Effector memory CD8-positive, alpha-beta T cell (primary cell): ENCODE measurements at places on chromosomes 2 and 18.

- no peak for DNase-seq
Observed at GRCh38 chr2:117980783-117981676, 32.8 kb downstream of the CCDC93 start.

GRCh38 chr2:64092502-64092901, 51.7 kb downstream of the PELI1 start:
- no peak for DNase-seq

- DNase-seq, result no peak
Observed at GRCh38 chr2:81266106-81266505, 961.6 kb upstream of the LRRTM1 start.

DNA sequence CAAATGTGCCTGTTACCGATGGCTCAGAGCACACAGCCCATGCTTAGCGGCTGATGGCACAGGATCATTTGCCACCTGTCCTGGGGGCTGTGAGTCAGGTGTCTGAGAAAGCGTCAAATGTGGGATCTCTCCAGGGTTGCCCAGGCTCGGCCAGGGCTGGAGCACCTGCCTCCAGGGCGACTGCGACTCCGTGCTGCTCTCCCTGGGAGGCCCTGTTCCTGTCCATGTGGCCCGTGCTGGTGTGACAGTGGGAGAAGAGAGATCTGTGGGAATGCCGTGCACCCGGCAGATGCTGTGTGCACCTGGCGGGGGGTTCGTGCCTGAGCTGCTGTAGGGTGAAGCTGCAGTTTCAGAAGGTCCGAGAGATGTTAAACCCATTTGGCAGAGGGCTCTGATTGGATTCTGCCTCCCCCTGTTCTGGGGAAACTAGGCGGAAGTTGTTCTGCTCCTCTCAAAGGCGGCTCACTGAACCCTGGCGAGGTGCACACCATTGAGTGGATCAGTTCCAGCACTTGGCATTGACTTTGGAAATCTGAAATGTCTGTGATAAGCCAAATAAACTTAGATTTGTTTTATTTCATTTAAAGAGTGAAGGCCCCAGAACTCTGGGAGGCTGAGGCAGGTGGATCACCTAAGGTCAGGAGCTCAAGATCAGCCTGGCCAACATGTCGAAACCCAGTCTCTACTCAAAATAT, 34.7 kb upstream of the TPO start:
- DNase-seq, result no peak
